NCI-H187 (cell line): ENCODE measurements at places on chromosomes 13 and 19.

DNA sequence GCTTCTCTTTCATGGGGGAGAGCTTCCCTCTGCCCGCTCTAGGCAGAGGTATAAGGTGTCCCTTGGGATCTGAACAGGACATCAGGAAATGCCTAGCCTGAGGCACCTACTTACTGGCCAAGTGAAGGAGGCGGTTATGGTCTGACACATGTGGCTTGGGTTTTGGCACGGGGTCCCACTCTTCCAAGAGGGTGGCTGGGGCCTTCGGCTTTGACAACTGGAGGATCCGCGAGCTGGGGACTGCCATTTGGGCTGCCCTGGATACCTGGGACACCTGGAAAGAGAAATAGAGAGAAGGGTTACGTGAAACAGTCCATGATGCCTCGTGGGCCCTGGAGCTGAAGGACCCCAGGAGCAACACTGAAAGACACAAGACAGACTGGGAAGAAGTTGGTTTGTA is 22.4 kb upstream of the MIER2 start:
- no peak for DNase-seq

DNA sequence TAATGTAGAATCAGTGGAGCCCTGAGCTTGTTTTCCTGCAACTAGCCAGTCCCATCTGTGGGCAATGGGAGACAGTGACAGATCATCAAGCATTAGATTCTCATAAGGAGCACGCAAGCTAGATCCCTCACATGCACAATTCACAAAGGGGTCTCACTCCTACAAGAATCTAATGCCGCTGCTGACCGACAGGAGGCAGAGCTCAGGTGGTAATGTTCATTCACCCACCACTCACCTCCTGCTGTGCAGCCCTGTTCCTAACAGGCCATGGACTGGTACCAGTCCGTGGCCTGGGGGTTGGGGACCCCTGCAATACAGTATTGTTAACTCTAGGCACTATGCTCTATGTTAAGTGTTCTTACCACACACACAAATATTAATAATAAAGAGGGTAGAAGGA is 362.8 kb downstream of the RBM26 start:
- DNase-seq: no peak

DNA sequence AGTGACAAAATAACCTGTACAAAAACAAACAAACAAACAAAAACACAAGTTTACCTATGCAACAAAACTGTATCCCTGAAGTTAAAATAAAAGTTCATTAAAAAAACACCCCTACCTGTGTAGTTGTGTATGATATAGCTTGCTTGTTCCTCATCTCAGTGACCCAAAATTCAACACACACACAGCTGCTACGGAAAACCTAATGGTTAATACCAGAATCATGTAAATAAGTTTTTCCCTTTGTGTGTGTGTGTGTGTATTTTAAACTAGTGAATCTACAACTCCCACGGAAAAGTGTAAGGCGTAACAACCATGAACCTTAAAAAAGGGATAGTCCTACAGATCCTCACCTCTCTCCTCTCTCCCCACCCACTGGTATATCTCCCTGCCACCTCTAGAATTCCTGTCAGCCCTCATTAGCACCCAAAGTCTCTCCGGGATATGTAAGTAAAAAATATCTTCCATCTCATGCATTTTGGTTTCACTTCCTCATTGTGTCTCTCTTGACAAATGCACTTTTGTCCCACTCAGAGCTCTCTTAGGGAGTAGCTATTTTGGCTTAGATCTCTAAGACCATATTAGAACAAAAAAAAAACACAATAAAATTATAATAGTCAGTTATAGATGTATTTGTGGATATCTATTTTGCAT is 2236.5 kb downstream of the PCDH9 start:
- no peak for DNase-seq

DNA sequence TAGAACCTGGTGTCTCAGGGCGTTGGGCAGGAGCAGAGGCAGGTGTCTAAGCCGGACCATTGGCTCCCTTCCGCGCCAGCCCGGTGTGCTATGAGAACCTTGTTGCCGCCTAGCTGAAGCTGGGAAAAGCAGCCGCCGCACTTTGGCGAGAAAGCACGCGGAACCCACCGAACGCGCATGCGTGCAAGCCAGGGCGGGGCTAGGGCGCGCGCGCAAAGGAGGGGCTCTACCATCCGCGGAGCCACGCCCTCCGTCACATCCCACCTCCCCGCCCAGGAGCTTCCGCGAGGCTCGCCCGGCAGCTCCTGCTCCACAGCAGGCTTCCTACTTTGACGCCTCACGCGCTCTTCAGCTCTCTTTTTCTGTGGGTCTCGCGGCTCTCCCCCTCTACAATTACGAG is 51.3 kb downstream of the WDR87 start:
- DNase-seq: peak; percentile 72

GRCh38 chr19:55255618-55256423 is 3.0 kb downstream of the PPP6R1 start:
- DNase-seq: no peak

DNA sequence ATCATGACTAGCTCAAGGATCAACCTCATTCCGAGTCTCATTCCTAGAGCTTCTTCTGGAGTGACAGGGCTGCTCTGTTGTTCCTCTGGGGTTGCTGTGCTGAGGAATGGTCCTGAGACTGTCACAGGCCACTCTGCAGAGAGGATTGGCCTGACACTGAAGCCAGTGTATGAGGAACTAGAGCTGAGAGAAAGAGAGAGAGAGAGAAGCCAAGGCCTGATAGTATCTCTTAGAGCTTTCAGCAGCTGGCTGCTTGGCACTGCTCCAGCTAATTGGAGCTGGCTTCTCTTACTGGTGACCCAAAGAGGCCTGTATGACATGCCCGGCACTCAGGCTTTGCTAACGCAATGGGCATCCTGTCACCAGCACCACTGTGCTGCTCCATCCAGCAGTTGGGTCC is 73.4 kb upstream of the FLT1 start:
- no peak for DNase-seq

DNA sequence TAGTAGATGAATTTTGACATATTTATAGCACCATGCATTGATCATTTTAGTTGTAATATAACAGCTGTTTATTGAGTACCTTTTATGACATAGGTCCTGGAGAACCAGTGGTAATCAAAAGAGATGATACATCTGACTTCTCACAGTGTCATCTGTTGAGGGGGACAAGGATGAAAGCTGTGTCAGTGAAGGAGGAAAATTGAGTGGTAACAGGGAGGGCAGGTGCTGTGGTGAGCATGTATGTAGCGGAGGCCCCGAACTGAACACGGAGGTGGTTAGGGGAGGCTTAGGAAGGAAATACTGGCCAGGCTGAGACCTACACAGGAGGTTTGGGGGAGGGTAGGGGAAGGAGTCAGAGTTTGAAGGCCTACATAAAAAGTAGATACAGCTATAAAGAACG is 199.7 kb downstream of the GGACT start:
- no peak for DNase-seq

DNA sequence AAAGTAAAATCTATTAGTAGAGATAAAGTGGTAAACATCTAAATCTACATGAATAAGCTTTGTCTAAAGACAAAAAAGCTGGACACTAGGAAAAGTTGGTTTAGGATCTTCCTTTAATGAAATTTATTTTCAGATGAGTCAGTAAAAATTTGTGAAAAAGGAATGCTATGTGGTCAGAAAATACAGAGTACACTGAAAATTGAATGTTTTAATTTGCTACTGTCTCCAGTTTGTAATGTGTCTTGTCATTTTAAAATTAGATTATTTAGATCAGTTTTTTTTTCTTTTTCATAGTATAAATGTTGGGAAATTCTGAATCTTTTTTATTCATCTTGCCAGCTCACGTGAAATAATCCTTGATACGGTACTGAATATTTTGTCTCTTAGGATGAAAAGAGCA is 56.9 kb downstream of the SLITRK6 start:
- DNase-seq: no peak
